ENCODE measurements at places on chromosomes 5 and 9.

- no peak for DNase-seq
Observed at GRCh38 chr5:65722575-65723403, 784 bp downstream of the NLN start.

DNA sequence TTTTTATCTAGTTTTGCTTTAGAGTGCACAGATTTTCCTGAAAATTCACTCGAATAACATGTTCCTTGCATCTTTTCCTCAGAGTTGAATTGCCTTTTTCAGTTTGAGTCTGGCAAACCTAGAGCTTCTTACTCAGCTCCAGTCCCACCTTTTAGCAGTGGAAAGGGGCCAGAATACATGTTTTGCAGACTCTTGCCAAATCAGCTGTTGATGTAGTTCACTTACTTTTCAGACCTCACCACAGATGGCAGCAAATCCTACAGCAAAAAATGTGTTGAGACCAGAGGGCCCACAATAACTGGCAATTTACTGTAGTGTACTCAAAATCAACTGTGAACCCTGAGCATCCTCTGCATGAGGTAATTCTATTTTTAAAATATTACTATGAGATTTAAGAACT, 545.2 kb upstream of the ACO1 start:
- no peak for DNase-seq

- no peak for DNase-seq
Observed at GRCh38 chr9:136584934-136585333, 39.1 kb upstream of the NOTCH1 start.

- no peak for DNase-seq
Observed at GRCh38 chr5:74251141-74252035, 389.1 kb downstream of the ENC1 start.

GRCh38 chr9:35232867-35233544, 71.2 kb downstream of the UNC13B start:
- no peak for DNase-seq

- no peak for DNase-seq
Observed at GRCh38 chr9:120916588-120916987, 10.0 kb downstream of the TRAF1 start.

GRCh38 chr5:75571547-75571946, 39.7 kb upstream of the ANKDD1B start:
- no peak for DNase-seq

- DNase-seq = no peak
Observed at GRCh38 chr9:114666401-114666800, 8.8 kb upstream of the TEX53 start.

DNA sequence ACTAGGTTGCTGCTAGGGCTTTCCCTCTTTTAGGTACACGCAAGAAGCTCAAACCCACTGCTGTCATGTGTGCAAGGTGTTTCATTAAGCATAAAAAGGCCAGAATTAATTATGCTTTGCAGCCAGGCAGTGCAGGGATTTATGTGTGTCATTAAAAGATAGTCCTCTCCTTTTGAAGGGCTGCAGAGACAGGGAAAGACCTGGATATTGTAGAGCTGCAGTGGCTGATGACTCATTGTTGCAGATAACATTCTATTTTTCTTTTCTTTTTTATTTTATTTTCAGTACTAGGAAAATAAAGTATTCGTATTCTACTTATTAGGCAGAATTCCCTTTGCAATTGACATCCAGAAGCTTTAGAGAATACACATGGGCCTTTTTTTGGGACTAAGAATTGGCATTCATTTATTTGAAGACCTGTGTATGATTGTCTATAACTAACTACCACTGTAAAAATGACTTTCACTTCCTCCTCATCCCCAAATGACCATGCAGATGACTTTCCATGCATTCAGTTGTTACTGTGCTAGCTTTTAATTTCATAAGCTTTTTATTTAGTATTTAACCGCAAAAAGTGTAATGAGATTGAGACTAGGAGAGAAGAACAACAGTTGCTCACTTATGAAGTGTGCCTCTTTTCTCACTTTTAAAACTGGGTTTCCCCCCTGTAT, 113.0 kb downstream of the PAM start:
- no peak for DNase-seq

DNA sequence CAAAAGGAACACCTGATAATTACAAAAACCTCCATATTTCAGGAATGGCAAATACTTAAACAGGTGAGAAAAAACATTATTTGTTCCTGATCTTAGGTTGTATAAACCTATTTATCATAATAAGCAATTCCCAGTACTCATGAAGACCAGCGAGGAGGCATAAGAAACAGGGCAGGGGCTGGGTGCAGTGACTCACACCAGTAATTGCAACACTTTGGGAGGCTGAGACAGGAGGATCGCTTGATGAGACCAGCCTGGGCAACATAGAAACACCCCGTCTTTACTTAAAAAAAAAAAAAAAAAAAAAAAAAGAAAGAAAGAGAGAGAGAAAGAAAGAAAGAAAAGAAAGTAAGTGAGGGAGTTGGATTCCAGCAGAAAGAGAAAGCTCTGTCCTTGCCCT, 21.6 kb downstream of the CCNJL start:
- no peak for DNase-seq

DNA sequence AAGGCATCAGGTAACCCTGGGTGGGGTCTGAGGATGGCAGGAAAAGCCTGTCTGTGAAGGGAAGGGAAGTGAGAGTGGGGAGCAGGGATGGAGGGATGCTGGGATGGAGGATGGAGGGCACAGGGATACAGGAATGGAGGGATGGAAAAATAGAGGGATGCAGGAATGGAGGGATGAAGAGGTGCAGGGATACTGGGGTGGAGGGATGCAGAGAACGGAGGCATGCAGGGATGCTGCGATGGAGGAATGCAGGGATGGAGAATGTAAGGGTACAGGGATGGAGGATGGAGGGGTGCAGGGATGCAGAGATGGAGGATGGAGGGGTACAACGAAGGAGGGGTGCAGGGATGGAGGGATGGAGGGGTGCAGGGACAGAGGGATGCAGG, 9.1 kb downstream of the PTGES2 start:
- no peak for DNase-seq

DNA sequence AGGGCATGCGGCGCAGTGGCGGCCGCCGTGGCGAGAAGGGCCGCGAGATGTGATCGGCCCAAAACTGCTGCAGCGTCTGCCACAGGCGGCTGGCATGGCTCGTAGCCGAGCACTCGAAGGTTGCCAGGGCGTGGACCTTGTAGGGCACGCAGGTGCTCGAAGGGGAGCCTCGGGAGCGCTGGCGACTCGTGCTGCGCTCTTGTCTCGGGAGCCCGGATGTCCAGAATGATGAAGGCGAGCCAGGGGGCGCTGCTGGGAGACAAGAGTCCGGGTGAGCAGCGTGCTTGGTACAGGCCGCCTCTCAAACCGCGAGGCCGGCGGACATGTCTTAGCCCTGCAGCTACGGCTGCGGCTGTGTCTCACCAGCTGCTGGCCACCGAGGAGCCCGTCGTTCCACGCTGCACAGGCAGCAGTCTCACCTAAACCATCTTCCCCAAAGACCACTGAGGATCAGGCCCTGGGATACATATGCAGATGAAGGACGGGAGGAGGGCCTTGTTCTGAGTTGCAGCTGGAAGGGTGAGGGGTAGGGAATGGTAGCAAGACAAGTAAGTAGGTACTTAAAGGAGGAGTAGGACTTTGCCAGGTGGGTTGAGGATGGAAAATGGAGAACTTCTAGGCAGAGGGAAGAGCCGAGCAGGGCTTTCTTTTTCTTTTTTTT, 1.7 kb downstream of the CBY3 start:
- peak; percentile 8 for DNase-seq

GRCh38 chr5:118863345-118863744, 125.0 kb downstream of the DTWD2 start:
- DNase-seq = no peak

GRCh38 chr9:105066275-105066865, 138.4 kb upstream of the ABCA1 start:
- no peak for DNase-seq

- DNase-seq = no peak
Observed at GRCh38 chr5:20537911-20538703, 550.1 kb upstream of the CDH18 start.

DNA sequence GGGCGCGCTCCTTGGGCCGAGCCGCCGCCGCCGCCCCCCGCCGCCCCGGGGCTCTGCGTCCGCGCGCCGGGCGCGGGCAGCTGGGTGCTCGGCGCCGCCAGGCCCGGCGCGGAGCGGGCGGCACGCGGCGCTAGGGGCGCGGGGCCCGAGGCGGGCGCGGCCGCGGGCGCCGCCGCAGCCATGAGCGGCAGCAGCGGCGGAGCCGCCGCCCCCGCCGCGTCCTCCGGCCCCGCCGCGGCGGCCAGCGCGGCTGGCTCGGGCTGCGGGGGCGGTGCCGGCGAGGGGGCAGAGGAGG, 351 bp downstream of the TRIO start:
- DNase-seq = no peak

DNA sequence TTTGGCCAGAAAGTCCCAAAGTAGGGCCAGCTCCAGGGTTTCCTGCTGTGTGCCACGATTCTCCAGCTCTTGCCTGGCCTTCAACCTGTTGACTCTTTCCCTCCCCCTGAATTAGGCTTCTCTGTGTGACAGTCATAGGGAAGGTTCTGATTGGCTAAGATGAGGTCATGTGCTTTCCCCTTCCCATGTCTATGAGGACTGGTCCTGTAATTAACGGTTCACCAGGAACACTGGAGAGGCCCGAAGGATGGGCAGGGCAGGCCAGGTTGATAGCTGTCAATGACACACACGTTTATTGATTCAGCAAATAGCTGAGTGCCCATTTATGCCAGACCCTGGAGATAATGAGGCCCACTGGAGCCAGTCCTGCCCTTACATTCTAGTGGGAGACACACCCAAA, 9.0 kb upstream of the PRR7 start:
- no peak for DNase-seq

- no peak for DNase-seq
Observed at GRCh38 chr9:113805486-113806132, 70.5 kb upstream of the ZNF618 start.

GRCh38 chr5:121138495-121138907, 674.4 kb downstream of the PRR16 start:
- no peak for DNase-seq

DNA sequence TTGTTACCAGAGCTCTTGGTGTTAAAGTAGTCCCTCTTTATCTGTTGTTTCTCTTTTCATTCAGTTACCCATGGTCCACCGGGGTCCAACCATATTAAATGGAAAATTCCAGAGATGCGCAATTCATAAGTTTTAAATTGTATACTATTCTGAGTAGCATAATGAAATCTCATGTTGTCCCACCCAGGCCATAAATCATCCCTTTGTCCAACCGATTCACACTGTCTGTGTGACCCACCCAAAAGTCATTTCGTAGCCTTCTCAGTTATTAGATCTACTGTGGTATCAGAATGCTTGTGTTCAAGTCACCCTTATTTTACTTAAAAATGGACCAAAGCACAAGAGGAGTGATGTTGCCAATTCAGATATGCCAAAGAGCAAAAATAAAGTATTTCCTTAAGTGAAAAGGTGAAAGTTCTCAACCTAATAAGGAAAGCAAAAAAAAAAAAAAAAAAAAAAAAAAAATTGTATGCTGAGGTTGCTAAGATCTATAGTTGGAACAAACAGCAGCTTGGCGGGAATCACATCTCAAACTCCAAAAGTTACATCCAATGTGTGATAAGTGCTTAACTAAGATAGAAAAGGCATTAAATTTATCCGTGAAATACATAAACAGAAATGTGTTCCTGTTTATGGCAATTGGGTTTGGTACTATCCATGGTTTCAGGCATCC, 106.8 kb upstream of the GPBP1 start:
- DNase-seq = no peak

DNA sequence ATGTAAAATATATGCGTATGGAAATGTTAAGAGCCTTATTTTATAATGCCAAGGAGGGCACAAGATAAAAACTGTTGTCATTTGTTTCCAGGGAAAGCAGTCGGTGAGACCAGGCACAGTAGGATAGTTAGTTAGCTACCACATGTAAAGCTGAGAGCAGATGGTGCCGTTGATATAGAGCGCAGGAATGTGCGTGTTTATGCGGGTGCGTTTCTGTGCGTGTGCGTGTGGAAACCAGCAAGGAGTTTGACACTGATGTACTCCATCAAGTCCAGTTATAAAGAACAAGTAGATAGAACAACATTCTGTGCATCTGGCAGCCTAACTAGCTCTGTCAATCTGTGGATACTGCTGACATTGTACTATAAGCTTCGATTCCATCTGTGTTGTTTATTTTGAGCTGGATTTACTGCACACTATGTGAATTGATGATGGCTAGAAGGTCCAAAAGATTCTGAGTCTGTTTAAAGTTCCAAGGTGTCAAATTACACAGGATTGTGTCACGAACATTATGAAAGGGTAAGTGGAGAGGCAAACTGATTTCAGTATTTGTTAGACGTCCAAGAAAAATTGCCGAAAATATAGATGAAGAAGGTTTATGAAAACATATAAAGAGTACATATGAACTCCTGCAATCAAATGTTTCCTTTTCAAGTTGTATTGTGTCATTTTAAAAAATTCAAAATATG, 494.9 kb upstream of the MEF2C start:
- DNase-seq = no peak

- no peak for DNase-seq
Observed at GRCh38 chr9:129175825-129176633, 2.0 kb downstream of the IER5L start.

- DNase-seq = no peak
Observed at GRCh38 chr9:93829271-93830011, 125.7 kb downstream of the BARX1 start.

DNA sequence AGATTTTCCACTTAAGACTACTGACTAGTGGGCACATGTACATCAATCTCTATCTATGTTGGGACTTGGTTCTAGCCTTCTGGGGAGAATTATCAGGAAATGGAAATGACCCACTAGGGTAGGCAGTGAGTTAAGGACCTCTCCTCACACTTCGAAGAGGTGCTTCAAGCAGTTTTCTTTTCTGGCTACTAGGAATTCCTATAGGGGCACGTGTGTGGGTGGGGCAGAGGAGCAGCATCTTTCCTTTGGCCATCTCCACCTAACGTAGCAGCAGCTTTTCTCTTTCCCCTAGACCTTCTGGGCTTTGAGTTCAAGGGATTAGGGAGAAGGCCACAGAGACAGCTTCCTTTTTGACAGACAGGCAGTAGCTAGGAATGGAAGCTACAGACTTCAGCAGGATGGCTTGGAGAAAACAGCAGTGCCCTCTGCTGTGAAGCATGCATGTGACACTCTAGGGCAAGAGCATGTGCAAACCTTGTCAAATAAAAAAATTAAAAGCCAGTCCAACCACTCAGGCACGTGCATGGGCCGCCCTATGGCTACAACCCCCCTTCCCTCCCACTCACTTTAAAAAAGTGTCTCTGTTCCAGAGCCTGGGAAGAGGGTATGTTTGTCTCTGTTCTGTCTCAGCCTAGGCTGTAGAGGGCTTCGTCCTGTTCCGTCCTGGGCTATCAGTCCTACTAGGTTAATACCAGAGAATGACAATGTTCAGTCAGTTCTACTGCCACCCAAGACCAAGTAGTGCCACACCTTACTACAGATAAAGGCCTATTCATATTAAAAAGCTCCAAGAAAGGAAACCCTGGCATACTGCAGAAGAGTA, 8.7 kb upstream of the GFRA3 start:
- DNase-seq = no peak

GRCh38 chr9:133397895-133398294, 19.9 kb downstream of the REXO4 start:
- DNase-seq = no peak

Data from activated naive CD8-positive, alpha-beta T cell treated with anti-CD3 and anti-CD28 coated beads, Interleukin-2, amount 50 U/mL, for 16 hours (primary cell).